Activated CD4-positive, alpha-beta T cell treated with anti-CD3 and anti-CD28 coated beads, Interleukin-2, amount 50 U/mL, for 16 hours (primary cell): ENCODE measurements at places on chromosomes 4 and X.

- DNase-seq: no peak
Measured at GRCh38 chr4:104625706-104626105, 131.0 kb upstream of the CXXC4 start.

DNA sequence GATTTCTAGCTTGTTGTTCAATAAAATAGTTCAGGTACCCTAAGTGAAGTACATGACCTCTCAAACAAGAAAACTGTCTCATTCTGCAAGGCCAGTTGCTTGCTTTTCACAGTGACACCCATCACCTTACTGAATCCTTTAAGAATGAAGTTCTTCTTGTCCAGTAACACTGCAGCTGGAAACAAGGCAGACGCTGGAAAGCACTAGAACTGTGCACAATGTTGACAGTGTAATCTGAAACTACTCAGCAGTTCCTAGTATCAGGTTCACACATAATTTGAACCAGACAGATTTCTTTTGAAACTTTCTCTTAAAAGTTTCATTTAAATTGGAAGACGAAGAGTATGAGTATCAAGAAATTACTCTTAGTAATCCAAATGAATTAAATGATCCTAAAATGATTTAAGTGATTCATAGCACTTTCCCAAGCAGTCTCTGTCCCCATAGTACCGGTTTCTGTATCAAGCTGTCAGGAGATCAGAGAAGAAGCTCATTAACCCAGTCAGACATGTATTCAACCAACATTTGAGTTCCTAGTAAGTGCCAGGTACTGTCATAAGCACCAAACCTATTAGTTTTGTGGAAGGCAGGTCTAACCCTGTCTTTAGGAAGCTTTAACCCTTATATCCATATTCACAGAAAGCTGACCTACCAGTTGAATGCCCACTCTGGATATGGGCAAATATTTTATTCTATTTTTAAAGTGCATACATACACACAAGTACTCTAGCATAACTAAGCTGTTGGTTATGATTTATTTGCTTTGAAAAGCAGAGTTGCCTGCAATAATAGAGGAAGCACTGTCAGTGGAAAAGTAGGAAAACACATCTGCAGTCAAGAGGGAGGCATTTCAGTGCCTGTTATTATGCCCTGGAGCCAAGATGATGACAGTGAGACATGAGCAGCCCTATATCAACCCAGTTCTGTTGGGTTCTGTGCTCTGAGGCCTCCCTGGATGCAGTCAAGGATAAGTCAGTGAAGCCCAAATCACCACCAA is 63.6 kb downstream of the PALLD start:
- DNase-seq: no peak

DNA sequence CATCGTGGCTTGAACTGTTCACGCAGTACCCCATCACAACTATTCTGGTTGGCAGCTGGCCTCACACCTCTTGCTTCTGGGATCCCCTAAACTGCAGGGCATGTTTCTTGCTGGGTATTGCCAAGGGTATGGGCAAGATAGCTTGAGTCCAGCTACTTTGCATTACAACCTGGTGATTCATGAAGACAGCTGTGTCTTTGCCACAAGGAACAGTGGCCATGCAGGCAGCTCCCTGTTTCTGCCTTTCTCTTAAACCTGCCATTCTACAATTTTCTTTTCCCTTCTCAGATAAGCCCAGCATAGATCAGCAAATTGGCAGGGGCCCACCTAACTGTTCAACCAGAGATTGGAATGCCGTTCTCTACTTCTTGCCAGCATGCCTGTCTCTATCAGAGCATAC is 42.8 kb downstream of the TENM3 start:
- DNase-seq: no peak

GRCh38 chr4:184396570-184397515 is 77.5 kb downstream of the IRF2 start:
- no peak for DNase-seq

DNA sequence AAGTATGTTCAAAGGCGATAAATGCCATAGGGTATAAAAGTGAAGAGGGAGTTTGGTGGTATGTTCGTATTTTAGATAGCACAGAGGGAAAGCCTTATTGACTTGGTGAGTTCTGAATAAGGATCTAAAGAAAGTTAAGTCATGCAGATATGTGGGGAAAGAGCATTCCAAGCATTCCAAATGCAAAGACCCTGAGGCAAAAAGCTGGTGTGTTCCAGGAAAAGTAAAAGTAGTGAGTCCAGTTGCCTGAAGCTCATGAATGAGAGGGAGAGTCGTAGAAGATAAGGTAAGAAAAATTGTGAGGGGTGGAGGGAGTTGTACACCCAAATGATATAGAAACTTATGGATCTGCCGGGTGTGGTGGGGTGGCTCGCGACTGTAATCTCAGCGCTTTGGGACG is 426.7 kb downstream of the RPA4 start:
- no peak for DNase-seq

DNA sequence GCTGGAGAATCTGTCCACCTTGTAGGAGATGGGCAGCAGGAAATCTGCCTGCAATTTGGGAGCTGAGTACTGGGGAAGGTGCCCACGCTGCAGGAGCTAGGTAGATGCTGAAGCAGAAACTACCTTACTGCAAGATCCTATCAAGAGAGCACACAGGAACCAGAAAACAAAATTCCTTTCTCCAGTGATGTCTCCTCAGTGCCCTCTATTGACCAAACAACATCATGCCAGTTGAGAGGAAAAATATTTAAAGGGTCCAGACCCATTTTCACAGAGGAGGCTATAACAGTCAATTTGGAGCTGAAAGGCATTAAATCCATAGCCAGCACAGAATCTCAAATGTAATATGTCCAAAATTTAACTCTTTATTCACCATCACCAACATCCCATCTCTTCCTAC is 406.8 kb downstream of the SLITRK2 start:
- DNase-seq: no peak

DNA sequence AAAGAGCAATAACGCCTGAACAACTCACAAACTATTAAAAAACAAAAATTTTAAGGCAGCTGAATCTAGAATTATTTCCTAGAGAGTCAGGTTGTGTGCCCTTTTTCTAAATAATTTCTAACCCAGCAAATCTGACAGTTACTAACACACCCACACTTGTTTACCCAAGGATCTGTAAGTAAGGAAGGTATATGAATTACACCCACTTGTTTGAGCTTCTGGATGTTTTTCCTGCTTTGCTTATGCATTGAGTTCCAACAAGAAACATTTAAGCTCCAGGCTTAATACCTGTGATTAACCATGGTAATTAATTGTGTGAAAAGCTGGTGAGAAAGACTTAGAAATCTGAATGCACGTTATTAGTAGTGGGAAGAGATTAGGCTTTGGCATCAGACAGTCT is 1.5 kb downstream of the NIPAL1 start:
- no peak for DNase-seq

GRCh38 chr4:139715746-139716391 is 50.2 kb downstream of the MGST2 start:
- DNase-seq: no peak

- DNase-seq: no peak
Measured at GRCh38 chr4:35900286-35901243, 343.7 kb downstream of the ARAP2 start.

DNA sequence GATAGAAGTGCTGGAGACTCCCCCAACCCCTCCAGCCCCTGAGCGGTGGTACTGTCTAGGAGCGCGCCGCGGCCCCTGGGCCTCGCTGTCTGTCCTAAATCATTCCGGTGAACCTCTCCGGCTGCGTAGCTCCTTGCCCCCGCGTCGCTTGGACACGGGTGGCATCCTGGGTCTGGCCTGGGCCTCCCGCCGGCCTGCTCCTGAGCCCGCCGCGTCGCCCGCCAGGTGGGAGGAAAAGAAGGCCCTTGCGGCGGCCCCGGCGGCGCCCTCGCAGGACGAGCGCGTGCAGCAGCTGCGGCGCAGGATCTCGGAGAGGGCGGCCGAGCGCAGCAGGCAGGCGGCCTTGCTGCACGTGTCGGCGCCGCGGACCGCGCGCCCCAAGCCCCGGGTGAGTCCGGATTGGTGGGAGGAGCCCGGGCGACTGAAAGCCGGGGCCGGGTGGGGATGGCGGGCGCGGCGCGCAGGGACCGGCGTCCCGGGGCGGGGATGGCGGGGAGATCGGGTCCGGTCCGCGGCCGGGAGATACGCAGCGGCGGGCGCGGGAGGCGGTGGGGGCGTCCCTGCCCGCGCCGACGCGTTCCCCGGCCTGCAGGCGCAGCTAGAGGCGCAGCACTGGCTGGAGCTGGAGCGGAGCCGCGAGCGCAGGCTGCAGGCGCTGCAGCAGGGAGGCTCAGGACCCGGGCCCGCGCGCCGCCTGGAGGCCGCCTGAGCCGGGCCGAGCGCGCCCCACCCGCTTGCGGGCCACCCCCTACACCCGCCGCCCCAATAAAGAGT is 6.5 kb upstream of the RNF4 start:
- peak; percentile 66 for DNase-seq

DNA sequence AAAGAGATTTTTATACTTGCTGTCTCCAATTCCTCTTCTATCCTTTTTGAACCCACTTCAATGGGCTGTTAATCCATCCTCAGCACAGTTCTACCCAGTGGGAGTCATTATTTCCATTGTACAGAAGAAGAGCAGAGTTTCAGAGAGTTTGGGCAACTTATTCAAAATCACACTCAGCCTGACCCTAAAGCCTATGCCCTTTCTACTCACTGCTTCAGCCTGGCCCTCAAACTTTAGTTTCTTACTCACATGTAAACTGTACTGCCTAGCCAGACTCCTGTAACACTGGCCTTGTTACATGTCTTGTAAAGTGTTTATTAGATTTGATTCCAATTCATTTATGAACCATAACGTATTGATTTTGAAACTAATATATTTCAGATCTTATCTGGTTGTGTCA is 25.1 kb upstream of the USO1 start:
- peak; percentile 33 for DNase-seq

GRCh38 chrX:15188039-15188438 is 81.8 kb downstream of the ASB9 start:
- DNase-seq: no peak

GRCh38 chr4:72564184-72564583 is 4.8 kb downstream of the ADAMTS3 start:
- no peak for DNase-seq
